Memory B cell (primary cell): ENCODE measurements at places on chromosomes 4 and X.

DNA sequence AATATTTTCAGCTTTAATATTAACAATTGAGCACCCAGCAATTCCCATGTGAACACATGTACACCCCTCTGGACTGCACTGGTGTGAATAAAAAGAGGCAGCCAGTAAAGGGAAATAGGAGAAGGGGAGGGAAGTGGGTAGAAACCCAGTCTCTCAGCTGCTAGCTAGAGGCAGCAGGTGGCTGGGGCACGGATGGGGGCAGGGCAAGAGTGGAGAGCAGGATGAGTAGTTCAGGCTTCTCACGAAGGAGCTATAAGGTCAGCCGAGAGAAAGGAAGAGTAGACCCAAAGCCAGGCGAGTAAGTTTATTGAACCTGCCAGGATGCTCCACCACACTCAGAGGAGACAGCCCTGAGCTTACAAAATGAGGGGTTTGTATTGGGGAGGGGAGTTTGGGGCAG, 184.8 kb upstream of the MTMR8 start:
- DNase-seq, result no peak
- peaks cover 3% of the 10 kb centered on the region for H3K36me3 ChIP-seq
- H3K27me3 ChIP-seq, result no peaks in the 10 kb centered on the region
- peak overlapping the region; percentile 66 for H3K27ac ChIP-seq

DNA sequence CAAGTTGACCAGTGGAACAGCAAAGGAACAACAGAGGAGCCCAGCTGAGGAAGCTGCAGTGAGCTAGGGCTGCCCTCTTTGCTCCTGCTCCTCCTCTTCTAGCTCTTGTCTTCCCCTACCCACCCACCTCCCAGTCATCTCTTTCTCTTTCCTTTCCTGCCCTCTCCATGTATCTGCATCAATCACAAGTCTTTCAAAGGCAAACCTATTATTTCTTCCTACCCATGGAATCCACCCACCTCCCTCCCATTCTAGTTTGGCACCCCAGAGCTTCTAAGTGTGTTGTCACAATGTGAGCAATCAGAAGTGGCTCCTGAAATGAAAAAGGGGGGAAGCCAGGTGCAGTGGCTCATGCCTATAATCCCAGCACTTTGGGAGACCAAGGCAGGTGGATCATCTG, 69.3 kb downstream of the TSC22D3 start:
- H3K36me3 ChIP-seq, result no peaks in the 10 kb centered on the region
- peaks cover 36% of the 10 kb centered on the region for H3K4me1 ChIP-seq
- H3K4me3 ChIP-seq, result no peak overlapping the region

- DNase-seq, result no peak
- peak overlapping the region; percentile 84 for H3K27ac ChIP-seq
- peaks cover 17% of the 10 kb centered on the region for H3K36me3 ChIP-seq
- no peaks in the 10 kb centered on the region for H3K27me3 ChIP-seq
Observed at GRCh38 chrX:30568136-30568535, 9.4 kb downstream of the TASL start.

GRCh38 chr4:178205826-178206225, 763.6 kb upstream of the AGA start:
- H3K4me1 ChIP-seq, result no peaks in the 10 kb centered on the region
- H3K4me3 ChIP-seq, result no peak overlapping the region
- no peaks in the 10 kb centered on the region for H3K36me3 ChIP-seq
- DNase-seq, result no peak

GRCh38 chrX:66638591-66639500, at the start of gene EDA2R:
EDA2R (minus strand) TSS chrX:66639078; CDS start chrX:66616020, 23,058 bp downstream.
- DNase-seq, result no peak
- H3K4me3 ChIP-seq, result peak within 1 kb of the TSS; percentile 87
- no peaks in the 10 kb centered on the region for H3K27me3 ChIP-seq
- H3K4me1 ChIP-seq, result peaks cover 7% of the 10 kb centered on the region
